ENCODE measurements at places on chromosomes 16 and 17. TPM values are rescaled to one million over a fixed set of nuclear protein-coding genes. Genes with fewer than 3 reads are reported as not detected.

ZDHHC7 gene
- total RNA-seq, result 50.8 TPM

CTF1 gene
- total RNA-seq, result 3.8 TPM

DNA sequence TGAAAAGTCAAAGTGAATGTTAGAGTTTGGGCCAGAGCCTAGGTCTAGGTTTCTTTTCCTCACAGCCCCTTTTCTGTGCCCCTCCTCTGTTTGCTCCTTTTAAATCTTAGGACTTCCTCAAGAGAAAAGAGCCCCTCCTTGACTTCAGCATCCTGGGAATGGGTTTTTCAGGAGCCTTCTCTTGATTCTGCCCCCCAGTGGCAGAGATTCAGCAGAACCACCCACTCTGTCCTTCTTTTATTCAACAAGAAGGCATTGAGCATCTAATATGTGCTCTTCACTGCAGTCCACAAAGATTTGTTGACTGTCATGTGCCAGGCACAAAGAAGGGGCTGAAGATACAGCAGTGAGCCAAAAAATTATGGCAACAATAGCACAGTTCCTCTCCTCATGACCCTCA, 270.8 kb upstream of the CDH5 start:
- no peak overlapping the region for H3K27ac ChIP-seq
- no peak for DNase-seq
- no peak overlapping the region for H3K4me3 ChIP-seq
- no peaks in the 10 kb centered on the region for H3K4me1 ChIP-seq

DNA sequence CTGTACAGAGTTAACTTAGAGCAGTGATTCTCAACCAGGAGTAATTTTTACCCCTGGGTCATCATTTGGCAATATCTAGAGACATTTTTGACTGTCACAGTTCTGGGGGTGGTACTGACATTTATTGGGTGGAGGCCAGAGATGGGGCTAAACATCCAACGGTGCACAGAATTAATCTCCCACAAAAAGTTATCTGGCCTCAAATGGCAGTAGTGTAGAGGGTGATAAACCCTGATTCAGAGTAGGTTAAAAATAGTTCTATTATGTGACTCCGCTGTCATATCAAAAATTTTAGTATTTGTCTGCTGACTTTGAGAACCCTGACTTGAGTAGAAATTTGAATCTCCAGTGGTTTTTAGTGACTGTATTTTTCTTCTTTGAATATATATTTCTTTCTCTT, 19.1 kb downstream of the VPS35L start:
- peaks cover 6% of the 10 kb centered on the region for H3K4me1 ChIP-seq
- no peak overlapping the region for H3K27ac ChIP-seq
- DNase-seq, result no peak
- H3K36me3 ChIP-seq, result peaks cover 61% of the 10 kb centered on the region
- H3K4me3 ChIP-seq, result no peak overlapping the region

DNA sequence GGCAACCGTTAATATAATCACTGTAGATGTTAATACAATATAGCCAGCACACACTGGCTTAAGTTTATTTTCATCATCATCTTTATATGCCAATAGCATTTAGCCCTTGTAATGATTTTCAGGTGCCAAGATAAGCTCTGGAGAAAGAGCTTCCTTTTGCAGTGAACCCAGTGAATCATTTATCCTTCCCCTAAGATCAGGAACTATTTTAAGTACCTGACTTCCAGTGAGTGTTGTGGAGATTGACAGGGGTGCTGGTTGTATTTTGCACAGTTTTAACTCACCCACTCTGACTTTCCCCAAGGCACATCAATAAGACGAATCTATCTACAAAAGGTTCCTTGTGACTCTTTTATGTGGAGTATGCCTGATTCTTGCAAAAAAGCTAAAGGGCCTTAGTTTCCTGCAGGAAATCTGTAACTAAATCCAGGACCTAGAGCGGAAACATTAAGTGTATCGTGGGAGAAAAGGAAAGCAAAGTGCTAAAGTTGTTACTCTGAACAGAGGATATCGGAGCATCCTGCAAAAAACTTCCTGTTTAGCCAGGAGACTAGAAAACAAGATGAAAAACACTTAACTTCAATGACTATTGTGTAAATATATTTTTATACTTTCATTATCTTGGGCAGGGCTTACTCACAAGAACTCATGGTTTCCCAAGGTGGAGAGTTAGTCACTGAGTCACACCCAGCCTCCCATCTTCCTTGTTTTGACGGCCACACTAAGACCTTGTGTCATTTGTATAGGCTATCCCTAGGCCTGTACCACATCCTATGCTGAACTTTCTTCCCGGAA, 183.6 kb downstream of the MAP2K6 start:
- H3K4me1 ChIP-seq, result no peaks in the 10 kb centered on the region
- H3K27ac ChIP-seq, result no peak overlapping the region

SLC12A3 gene
- total RNA-seq, result not detected

- no peaks in the 10 kb centered on the region for H3K4me1 ChIP-seq
- H3K27ac ChIP-seq, result no peak overlapping the region
- no peaks in the 10 kb centered on the region for H3K36me3 ChIP-seq
- H3K27me3 ChIP-seq, result no peaks in the 10 kb centered on the region
- DNase-seq, result peak; percentile 77
These were observed 1.8 kb downstream of the ITGAX start for GRCh38 chr16:31356566-31357323.

ASGR1 gene
- 8.3 TPM for total RNA-seq

DNA sequence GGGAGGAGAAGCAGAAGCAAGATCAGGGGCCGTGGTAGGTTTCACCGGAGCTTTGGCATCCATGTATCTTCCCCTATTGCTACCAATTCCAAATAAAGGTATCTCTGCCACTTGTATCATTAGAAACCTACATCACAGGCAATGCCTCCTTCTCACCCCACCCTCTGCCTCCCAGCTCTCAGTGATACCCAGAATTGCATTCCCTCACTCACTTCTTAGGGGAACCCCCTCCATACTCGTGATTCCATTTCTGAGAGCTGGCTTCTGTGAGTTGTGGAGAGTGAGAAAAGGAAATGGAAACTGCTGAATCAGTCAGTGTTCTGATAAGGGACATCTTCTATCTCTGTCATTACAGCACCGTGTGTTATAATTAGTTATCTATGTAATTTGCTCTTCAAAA, 2.3 kb upstream of the CCL3 start:
- no peak overlapping the region for H3K27ac ChIP-seq
- H3K36me3 ChIP-seq, result no peaks in the 10 kb centered on the region
- DNase-seq, result no peak
- no peaks in the 10 kb centered on the region for H3K27me3 ChIP-seq
- no peak overlapping the region for H3K4me3 ChIP-seq
- H3K4me1 ChIP-seq, result no peaks in the 10 kb centered on the region

DNA sequence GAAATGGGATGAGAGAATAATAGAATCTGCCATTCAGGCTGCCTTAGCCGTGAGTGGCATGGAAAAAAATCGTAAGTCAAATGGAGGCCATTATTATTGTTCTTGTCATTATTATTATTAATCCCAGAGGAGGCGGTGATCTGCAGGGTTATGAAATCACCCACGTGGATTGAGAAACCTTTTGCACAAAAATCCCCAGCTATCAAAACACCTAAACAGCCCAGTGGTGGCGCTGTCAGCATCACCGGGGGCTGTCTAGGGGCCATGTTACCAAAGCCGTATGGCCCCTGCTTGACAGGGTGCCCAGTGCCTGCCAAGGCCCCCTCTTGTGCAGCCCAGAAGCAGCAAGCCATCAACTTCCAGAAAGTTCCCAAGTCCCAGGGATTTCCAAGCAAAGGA, 25.2 kb downstream of the CNGB1 start:
- no peaks in the 10 kb centered on the region for H3K4me1 ChIP-seq
- H3K27ac ChIP-seq, result no peak overlapping the region
- peak; percentile 63 for DNase-seq
- no peaks in the 10 kb centered on the region for H3K27me3 ChIP-seq
- H3K36me3 ChIP-seq, result no peaks in the 10 kb centered on the region

DNA sequence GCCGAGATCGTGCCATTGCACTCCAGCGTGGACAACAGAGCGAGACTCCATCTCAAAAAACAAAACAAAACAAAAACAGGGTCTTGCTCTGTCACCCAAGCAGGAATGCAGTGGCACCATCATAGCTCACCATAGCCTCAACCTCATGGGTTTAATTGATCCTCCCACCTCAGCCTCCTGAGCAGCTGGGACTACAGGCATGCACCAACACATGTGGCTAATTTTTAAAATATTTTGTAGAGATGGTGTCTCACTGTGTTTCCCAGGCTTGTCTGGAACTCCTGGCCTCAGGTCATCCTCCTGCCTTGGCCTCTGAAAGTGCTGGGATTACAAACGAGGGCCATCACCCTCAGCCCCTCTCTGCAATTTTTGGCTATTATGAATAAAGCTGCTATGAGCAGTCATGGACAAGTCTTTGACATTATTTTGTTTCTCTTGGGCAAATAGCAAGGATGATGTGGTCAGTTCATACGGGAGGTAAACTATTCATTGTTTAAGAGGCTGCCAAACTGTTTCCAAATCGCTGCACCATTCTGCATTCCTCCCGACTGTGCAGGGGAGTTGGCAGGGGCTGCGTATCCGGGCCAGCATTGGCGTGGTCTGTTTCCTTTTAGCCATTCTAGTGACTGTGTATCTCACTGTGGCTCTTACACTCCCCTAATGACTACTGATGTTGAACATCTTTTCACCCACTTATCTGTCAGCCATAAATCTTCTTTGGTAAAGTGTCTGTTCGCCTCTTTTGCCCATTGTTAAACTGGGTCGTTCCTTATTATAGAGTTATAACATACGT, 21.1 kb downstream of the EIF4A3 start:
- no peaks in the 10 kb centered on the region for H3K27me3 ChIP-seq
- H3K4me1 ChIP-seq, result peaks cover 6% of the 10 kb centered on the region
- DNase-seq, result no peak
- no peak overlapping the region for H3K4me3 ChIP-seq

DNA sequence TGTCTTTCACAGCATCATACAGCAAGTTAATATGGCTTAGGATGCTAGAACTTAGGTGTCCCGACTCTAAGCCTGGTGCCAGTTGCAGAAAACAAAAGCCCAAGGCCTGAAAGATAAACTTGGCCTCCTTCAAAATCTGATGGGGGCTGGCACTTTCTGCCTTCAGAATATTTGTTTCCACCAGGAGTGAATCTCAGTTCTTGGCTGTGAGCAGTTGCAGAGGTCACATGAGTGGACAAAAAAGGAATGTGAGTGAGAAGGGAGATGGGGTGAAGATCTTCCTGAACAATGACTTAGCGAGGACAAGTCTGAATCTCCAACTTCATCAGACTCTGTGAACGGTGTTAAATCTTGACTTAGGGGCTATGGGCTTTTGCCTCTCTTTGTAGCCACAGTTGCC, 46.6 kb downstream of the HOXB1 start:
- H3K4me3 ChIP-seq, result no peak overlapping the region
- H3K27ac ChIP-seq, result no peak overlapping the region
- no peaks in the 10 kb centered on the region for H3K36me3 ChIP-seq
- no peak for DNase-seq
- peaks cover 62% of the 10 kb centered on the region for H3K27me3 ChIP-seq
- H3K4me1 ChIP-seq, result no peaks in the 10 kb centered on the region

- no peaks in the 10 kb centered on the region for H3K36me3 ChIP-seq
- no peak overlapping the region for H3K27ac ChIP-seq
- DNase-seq, result peak; percentile 27
- no peaks in the 10 kb centered on the region for H3K27me3 ChIP-seq
These were observed 159.1 kb downstream of the UTP18 start for GRCh38 chr17:51419476-51419875.

TBC1D3 gene
- 0.18 TPM for total RNA-seq

GRCh38 chr16:56626685-56627084, 1.1 kb downstream of the MT1E start:
- no peaks in the 10 kb centered on the region for H3K36me3 ChIP-seq
- H3K27me3 ChIP-seq, result peaks cover 73% of the 10 kb centered on the region
- H3K4me1 ChIP-seq, result no peaks in the 10 kb centered on the region
- no peak overlapping the region for H3K27ac ChIP-seq
- no peak overlapping the region for H3K4me3 ChIP-seq

DNA sequence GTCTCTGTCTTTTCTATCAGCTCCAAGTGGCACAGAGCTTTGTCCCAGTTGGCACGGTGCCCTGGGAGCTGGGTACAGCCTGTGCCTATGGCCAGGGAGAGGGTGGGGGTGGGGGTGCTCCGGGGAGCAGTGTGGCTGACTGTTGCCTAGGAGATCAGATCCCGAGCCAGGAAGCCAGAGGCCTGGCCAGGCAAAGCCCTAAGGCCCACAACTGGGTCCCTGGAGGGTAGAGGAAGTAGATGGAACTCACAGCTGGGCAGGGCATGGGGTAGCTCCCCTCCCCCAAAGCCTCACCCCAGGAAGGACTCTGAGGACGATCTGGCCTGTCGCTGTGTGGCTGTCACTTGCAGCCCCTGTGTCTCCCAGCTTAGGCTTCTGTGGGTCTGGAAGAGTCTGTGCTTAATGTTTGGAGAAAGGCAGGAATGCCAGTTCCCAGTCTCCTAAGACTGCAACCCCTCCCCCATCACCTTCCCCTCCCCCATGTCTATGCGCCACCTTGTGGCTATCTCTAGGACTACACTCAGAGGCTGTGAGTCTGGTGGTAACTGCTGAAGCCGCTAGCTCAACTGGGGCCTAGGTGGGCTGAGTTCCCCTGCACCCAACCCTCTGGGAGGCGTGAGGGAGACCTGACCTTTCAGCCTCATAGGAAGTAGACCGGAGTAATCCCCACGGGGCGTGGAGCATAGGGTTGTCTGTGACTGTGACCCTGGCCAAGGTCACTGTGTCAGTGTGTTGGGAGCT, 12.6 kb downstream of the THRA start:
- no peaks in the 10 kb centered on the region for H3K27me3 ChIP-seq
- no peak overlapping the region for H3K4me3 ChIP-seq
- peak overlapping the region; percentile 29 for H3K27ac ChIP-seq
- H3K4me1 ChIP-seq, result peaks cover 44% of the 10 kb centered on the region
- H3K36me3 ChIP-seq, result no peaks in the 10 kb centered on the region

- no peaks in the 10 kb centered on the region for H3K27me3 ChIP-seq
- H3K4me3 ChIP-seq, result no peak overlapping the region
- no peaks in the 10 kb centered on the region for H3K36me3 ChIP-seq
- no peaks in the 10 kb centered on the region for H3K4me1 ChIP-seq
- no peak overlapping the region for H3K27ac ChIP-seq
- DNase-seq, result no peak
These were observed 562.2 kb upstream of the ZFHX3 start for GRCh38 chr16:73610160-73610559.

- no peak for DNase-seq
- H3K4me3 ChIP-seq, result no peak overlapping the region
- no peaks in the 10 kb centered on the region for H3K4me1 ChIP-seq
- no peaks in the 10 kb centered on the region for H3K27me3 ChIP-seq
- H3K36me3 ChIP-seq, result no peaks in the 10 kb centered on the region
These were observed 225.4 kb upstream of the NLRP1 start for GRCh38 chr17:5809580-5810188.

- no peaks in the 10 kb centered on the region for H3K27me3 ChIP-seq
- H3K27ac ChIP-seq, result no peak overlapping the region
- peaks cover 68% of the 10 kb centered on the region for H3K36me3 ChIP-seq
- H3K4me1 ChIP-seq, result no peaks in the 10 kb centered on the region
These were observed 24.9 kb downstream of the CBFB start for GRCh38 chr16:67053767-67054334.

DNA sequence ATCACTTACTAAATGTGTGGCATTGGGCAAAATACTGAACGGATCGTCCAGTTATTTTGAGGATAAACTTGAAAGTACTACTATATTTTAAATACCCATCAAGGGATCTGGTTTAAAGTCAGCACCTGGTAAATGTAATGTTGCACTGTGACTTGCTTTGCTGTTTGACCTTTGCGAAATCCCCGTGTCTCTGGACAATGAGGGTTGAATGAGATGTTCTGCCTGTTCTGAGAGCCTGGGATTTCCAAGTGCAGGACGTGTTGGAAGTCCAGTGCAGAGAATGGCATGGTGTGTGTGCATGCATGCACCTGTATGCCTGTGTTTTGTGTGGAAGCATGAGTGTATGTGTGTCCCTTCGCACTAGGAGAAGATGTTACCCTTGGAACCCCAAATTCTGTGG, 106.6 kb downstream of the N4BP1 start:
- no peak overlapping the region for H3K4me3 ChIP-seq
- H3K4me1 ChIP-seq, result no peaks in the 10 kb centered on the region
- no peaks in the 10 kb centered on the region for H3K36me3 ChIP-seq
- DNase-seq, result no peak

ITPRIPL2 gene
- 19.3 TPM for total RNA-seq

All from endodermal cell (in vitro differentiated cells).